Fibroblast of mammary gland (primary cell): ENCODE measurements at places on chromosomes 16 and 17.

- no peak for DNase-seq
Observed at GRCh38 chr17:62111562-62112171, 46.6 kb upstream of the MED13 start.

GRCh38 chr16:31893824-31894223, 20.2 kb downstream of the ZNF267 start:
- DNase-seq, result no peak

DNA sequence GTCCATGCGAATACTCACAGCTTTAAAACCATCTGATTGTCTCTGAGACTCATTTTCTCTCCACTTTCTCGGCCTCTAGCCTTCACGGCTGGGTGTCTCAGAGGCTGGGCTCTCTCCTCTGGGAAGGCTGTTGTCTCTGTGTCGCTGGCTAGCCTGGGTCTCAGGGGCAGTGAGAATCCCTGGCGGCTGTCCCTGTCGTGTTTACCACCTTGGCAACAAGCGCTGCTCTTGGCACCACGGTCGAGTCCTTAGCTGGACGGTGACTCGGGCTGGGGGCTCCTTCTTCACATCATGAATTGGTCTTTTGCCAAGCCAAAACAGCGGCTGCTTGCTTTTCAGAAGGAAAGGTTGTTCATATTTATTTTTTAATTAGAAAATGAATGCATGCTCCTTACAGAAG, 81.1 kb downstream of the MSI2 start:
- no peak for DNase-seq

GRCh38 chr16:56277075-56277474, 85.8 kb downstream of the GNAO1 start:
- DNase-seq, result no peak
